Stimulated activated memory B cell treated with anti-CD40 and anti-IgM and Interleukin-4, amounts not matched to agents 10 μg/mL and 1 μg/mL and 100 μg/mL, for 72 hours (primary cell): ENCODE measurements at places on chromosomes 16 and 17.

DNA sequence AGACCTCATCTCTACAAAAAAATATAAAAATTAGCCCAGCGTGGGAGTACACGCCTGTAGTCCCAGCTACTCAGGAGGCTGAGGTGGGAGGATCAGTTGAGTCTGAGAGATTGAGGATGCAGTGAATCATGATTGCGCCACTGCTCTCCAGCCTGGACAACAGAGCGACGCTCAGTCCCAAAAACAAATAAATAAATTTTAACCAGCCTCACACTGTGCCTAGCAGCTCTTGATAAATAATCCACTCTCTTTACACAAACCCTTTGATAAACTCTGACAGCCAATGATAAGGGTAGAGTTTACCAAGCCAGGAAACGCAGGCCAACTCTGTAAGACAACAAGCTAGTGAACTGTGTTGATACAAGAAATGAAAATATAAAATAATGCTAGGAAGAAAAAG, 32.7 kb downstream of the LITAF start:
- no peak for ATAC-seq

GRCh38 chr16:3767333-3767986, 50.1 kb upstream of the TRAP1 start:
- no peak for ATAC-seq

GRCh38 chr16:81284995-81285600, 29.7 kb upstream of the GAN start:
- ATAC-seq = no peak

DNA sequence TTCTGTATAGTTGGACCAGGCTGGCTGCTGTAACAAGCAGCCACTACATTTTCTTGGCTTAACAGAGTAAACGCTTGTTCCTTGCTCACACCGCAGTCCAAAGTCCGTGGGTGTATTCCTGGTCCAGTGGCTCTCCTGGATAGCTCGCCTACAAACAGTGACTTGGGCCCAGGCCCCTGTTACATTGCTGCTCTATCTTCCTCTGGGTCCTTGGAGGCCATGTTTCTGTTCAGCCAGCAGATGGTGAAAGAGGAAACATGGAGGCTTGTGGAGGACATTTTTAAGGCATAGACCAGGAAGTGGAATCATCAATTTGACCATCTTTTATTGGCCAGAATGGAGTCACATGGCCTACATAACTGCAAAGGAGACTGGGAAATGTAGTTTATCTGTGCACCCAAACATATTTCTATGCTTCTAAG, 55.1 kb downstream of the ATP2C2 start:
- no peak for ATAC-seq

GRCh38 chr16:73389085-73389484, 341.2 kb upstream of the ZFHX3 start:
- no peak for ATAC-seq

DNA sequence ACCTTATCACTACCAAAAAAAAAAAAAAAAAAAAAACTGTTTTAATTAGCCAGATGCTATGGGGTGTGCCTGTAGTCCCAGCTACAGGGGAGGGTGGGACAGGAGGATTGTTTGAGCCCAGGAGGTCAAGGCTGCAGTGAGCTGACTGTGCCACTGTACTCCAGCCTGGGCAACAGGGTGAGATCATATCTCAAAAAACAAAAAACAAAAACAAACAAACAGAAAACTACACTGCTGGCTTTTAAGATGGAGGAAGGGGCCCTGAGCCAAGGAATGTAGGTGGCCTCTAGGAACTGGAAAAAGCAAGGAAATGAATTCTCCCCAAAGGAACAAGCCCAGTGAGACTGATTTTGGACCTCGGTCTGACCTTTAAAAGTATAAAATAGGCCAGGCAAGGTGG, 61.4 kb downstream of the BEAN1 start:
- no peak for ATAC-seq

DNA sequence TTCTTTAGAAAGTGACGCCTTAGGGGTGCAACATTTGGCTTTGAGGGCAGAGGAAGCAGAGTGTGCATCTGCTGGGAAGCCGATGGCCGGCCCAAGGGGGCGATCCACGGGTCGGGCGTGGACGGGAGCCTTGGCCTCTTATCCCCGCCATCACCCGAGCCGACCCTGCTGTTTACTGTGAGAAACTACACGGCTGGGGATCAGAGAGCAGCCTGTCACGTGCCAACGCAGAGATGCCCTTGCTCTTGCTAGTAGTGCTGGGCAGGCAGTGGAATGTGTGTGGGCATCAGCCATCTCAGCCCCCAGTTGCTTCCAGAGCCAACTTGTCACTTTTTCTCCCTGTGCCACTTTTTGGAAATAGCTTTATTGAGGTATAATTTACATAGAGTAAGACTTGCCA, 26.7 kb upstream of the ITGB4 start:
- ATAC-seq = no peak

DNA sequence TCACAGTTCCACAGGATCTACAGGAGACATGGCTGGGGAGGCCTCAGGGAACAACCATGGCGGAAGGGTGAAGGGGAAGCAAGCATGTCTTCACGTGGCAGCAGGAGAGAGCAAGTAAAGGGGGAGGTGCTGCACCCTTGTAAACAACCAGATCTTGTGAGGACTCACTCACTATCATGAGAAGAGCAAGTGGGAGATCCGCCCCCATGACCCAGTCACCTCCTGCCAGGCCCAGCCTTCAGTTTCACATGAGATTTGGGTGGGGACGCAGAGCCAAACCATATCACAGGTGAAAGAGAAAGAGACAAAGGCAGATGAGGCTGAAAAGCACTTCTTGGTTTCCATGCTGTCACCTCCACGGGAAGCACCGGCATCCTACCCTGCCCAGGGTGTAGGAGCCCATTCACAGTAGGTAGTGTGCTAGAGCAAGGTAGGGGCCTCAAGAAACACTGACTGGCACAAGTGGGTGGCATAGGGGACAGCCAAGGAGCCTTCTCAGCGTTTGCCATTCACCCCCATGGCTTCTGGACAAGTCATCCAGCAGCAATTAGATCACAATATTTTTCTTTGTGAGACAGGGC, 6.6 kb downstream of the NARF start:
- ATAC-seq = no peak

GRCh38 chr17:69486779-69487637, 72.5 kb downstream of the MAP2K6 start:
- no peak for ATAC-seq
